ENCODE measurements at places on chromosomes 1 and 21. TPM values are rescaled to one million over a fixed set of nuclear protein-coding genes. Genes with fewer than 3 reads are reported as not detected.

Gene LIPI
- total RNA-seq: not detected

Gene DAB1
- 0.94 TPM for total RNA-seq

Gene NHLH1
- 0.29 TPM for total RNA-seq

Gene CDA
- not detected for total RNA-seq

Gene GJA5
- not detected for total RNA-seq

Gene ZSWIM5
- total RNA-seq: 0.31 TPM

Gene NEK2
- total RNA-seq: 26.7 TPM

Gene TCHH
- total RNA-seq: 0.02 TPM

Gene CDCA8
- 54.0 TPM for total RNA-seq

Gene OR2T33
- total RNA-seq: not detected

Gene SH2D2A
- 75.8 TPM for total RNA-seq

Gene FBLIM1
- total RNA-seq: not detected

Gene GABPA
- total RNA-seq: 28.3 TPM

Gene NBPF6
- not detected for total RNA-seq

Gene TRAPPC10
- total RNA-seq: 71.1 TPM

Gene PTPN7
- 167 TPM for total RNA-seq

Gene OSCP1
- total RNA-seq: 0.94 TPM

Gene LCE2A
- not detected for total RNA-seq

Gene OPRD1
- not detected for total RNA-seq

Gene TMEM61
- total RNA-seq: not detected

Gene AIRE
- not detected for total RNA-seq

Gene DENND2D
- 331 TPM for total RNA-seq

Gene ST6GALNAC3
- total RNA-seq: 0.38 TPM

Gene LCE6A
- total RNA-seq: not detected

Gene FAM72A
- total RNA-seq: 19.2 TPM

Gene RGS1
- total RNA-seq: 19.9 TPM

Gene JUN
- total RNA-seq: 18.9 TPM

Gene PCP4L1
- 0.26 TPM for total RNA-seq

Gene GPR161
- not detected for total RNA-seq

Gene IL19
- total RNA-seq: not detected

Gene SPRR2D
- total RNA-seq: not detected

Gene SLC30A2
- not detected for total RNA-seq

Gene CYP4A22
- total RNA-seq: not detected

Gene TDRD10
- total RNA-seq: not detected

Gene ARHGAP30
- total RNA-seq: 324 TPM

Gene PLA2G2D
- not detected for total RNA-seq

Gene POU3F1
- not detected for total RNA-seq

Gene KRTAP10-4
- not detected for total RNA-seq

Gene OR2L13
- not detected for total RNA-seq

Gene BARHL2
- total RNA-seq: not detected

Gene F11R
- 20.7 TPM for total RNA-seq

Gene RER1
- 130 TPM for total RNA-seq

Gene ADAMTSL4
- 0.38 TPM for total RNA-seq

Data from activated naive CD4-positive, alpha-beta T cell treated with anti-CD3 and anti-CD28 coated beads, Interleukin-2, amount 10 ng/mL, durations not matched to agents 5 hours and 36 hours (primary cell).